ENCODE measurements at places on chromosomes 7 and 10. TPM values are rescaled to one million over a fixed set of nuclear protein-coding genes. Genes with fewer than 3 reads are reported as not detected.

Gene AQP1
- total RNA-seq = 1.5 TPM

Gene CDHR1
- total RNA-seq = 4.2 TPM

Gene PPP2R2D
- total RNA-seq = 43.0 TPM

Gene FFAR4
- not detected for total RNA-seq

Gene GLCCI1
- 36.6 TPM for total RNA-seq

Gene CPXM2
- 0.49 TPM for total RNA-seq

Gene CFAP69
- 6.9 TPM for total RNA-seq

Gene C7orf33
- not detected for total RNA-seq
